ENCODE measurements at places on chromosomes 7 and 10. TPM values are rescaled to one million over a fixed set of nuclear protein-coding genes. Genes with fewer than 3 reads are reported as not detected.

DNA sequence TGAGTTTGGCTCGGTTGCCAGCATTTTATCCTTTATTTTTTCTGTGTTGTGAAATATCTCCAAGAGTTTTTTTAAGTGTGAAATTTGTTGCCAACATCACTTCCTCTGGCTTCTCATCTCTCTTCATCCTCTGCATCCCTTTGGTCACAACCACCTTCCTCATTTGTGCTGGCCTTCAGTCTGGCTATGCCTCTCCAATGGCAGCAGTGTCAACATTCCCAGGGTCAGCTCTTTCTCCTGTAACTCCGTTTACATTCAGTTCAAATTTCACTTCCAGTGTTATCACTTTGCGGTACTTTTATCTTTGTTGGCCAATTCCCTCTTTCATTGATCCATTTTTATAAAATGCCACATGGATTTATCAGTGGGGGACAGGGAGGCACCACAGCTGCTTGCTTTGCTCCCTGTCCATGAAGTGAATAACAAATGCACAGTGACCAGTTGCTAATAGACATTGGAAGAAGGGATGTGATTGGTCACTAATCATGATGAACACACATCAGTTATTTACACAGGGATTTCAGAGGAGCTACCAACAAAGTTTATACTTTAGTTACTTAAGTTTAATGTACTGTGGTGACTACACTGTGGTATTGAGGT is 311.4 kb upstream of the LRGUK start:
- DNase-seq: no peak

- no peak for DNase-seq
These were observed 5.5 kb downstream of the SMARCD3 start for GRCh38 chr7:151243045-151243349.

TBXAS1 gene
- 2.9 TPM for polyA plus RNA-seq

ZNF277 gene
- 25.5 TPM for polyA plus RNA-seq

AIMP2 gene
- polyA plus RNA-seq: 32.6 TPM

UTF1 gene
- not detected for polyA plus RNA-seq

ATP6V0A4 gene
- 0.35 TPM for polyA plus RNA-seq

DEPP1 gene
- polyA plus RNA-seq: 18.9 TPM

CPA2 gene
- 0.42 TPM for polyA plus RNA-seq
